ENCODE measurements at places on chromosomes 1 and 21.

- no peak for DNase-seq
Measured at GRCh38 chr1:47688461-47689296, 250.8 kb downstream of the FOXD2 start.

DNA sequence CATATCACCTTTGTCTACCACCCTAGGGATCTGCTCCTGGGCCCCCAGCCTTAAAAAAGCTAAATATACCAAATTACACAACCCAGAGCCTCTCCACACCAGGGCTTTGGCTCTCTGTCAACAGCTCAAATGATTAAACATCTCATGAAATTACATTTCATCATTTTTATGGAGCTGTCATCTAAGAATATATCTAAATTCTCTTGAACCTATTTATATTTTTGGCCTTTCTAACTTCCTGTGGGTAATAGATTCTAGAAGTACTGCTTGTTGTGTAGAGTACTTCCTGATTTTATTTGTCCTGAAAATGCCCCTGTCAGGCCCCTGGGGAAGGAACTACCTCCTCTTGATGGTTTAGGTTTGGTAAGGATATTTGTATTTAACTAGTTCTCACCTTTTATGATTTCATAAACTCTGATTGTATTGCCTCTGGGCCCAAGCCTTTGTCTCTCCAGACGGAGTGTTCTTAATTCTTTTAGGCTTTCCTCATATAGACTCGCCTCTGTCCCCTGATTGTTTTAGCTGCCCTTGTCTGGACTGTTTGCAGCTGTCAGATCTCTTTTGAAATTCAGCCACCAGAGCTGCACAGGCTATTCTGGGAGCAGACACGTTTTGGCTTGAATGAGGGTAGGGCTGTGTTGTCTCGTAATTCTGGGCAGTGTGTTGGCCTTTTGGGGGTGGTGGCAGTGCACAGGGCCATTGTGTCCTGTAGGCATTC is 16.6 kb downstream of the MYOG start:
- no peak for DNase-seq

DNA sequence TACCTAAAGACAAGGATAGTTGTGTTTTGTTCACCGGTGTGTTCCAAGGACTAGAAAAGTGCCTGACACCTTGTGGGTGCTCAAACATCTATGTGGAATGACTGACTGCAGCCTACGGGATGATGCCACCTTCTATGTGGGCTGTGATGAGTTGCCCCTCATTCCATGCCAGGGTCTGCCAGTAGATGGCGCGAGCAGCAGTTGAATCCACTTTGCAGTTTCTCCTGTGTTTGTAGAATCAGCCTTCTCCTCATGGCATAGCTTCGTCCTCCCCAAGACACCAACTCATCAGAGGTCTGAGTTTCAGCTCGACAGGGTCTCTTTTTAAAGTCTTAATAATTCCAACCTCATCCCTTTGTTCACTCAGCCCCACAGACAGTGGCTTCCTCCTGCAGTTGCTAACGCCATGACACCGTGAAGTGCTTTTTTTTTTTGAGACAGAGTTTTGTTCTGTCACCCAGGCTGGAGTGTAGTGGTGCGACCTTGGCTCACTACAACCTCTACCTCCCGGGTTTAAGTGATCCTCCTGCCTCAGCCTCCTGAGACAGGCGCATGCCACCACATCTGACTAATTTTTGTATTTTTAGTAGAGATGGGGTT is 133.7 kb downstream of the CAPN8 start:
- DNase-seq: no peak

DNA sequence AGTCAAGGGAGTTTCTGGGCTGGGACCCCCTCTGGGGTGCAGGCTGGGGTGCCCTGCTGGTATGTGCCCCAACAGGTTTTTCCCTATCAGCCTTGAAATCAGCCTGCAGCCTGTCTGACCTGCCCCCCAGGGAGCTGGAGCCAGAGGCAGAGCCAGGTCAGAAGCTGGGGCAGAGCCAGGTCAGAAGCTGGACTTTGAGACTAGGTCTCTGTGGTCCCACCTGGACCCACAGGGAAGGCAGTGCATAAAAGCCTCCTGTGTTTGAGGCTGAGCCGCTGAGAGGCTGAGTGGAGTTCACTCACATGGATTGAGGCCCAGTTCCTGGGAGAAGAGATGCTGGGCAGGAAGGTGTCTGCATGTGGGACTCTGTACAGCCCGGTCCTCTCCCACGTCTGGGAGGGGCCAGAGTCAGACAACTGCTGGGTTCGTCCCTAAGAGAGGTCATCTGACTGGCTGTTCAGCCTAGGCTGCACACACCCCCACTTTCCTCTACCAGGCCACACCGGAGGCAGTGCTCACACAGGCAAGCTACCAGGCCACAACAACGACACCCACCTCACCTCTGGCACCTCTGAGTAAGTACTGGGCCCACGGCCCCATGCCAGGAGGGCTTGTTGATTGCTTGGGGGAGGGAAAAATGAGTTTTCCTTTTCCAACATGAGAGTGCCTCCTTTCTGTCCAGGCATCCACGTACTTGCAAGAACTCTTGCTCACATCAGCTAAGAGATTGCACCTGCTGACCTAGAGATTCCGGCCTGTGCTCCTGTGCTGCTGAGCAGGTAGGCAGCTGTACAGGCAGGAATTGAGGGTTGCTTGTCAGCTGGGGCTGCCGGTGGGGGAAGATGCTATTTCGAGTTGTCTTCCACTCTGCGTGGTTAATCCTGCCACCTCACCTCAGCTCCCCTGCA is at the start of gene ANXA9:
Gene ANXA9, plus strand, starts transcription at position 488 of the 908 bp plus-strand sequence. CDS start 814 bp downstream, outside the sequence.
- no peak for DNase-seq

DNA sequence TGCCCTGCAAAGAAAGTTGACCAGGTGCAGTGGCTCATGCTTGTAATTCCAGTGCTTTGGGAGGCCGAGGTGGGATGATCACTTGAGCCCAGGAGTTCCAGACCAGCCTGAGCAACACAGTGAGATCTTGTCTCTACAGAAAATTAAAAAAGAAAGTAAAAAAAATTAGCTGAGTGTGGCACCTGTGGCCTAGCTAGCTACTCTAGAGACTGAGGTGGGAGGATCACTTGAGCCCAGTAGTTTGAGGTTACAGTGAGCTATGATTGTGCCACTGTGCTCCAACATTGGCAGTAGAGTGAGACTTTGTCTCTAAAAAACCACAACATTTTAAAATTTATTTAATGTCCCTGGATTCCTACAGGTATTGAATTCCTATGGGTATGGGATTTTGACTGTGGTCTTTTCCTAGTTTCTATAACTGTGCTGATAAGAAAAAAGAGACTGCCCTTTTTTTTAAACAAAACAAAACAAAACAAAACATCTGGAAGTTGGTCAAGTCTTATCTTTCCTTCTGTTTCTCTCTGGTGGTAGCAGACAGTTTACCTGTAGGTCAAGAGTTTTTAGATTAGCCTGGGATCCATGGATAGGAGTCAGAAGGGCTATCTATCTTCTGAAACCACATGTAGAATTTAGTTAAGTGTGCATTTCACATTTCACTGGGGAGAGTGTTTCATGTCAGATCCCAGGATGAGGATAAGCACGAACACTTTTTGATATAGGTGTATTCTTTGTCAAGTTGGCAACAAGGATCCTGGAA is 18.8 kb downstream of the UCK2 start:
- no peak for DNase-seq

- no peak for DNase-seq
Measured at GRCh38 chr1:222918801-222919477, 104.1 kb downstream of the DISP1 start.

GRCh38 chr21:25890001-25890400 is 155.2 kb downstream of the GABPA start:
- DNase-seq: no peak

- no peak for DNase-seq
Measured at GRCh38 chr1:39818482-39818881, 29.8 kb upstream of the BMP8B start.

- DNase-seq: no peak
Measured at GRCh38 chr1:119651133-119651532, 3.1 kb upstream of the ZNF697 start.

- no peak for DNase-seq
Measured at GRCh38 chr1:160656737-160657136, 9.9 kb upstream of the SLAMF1 start.

DNA sequence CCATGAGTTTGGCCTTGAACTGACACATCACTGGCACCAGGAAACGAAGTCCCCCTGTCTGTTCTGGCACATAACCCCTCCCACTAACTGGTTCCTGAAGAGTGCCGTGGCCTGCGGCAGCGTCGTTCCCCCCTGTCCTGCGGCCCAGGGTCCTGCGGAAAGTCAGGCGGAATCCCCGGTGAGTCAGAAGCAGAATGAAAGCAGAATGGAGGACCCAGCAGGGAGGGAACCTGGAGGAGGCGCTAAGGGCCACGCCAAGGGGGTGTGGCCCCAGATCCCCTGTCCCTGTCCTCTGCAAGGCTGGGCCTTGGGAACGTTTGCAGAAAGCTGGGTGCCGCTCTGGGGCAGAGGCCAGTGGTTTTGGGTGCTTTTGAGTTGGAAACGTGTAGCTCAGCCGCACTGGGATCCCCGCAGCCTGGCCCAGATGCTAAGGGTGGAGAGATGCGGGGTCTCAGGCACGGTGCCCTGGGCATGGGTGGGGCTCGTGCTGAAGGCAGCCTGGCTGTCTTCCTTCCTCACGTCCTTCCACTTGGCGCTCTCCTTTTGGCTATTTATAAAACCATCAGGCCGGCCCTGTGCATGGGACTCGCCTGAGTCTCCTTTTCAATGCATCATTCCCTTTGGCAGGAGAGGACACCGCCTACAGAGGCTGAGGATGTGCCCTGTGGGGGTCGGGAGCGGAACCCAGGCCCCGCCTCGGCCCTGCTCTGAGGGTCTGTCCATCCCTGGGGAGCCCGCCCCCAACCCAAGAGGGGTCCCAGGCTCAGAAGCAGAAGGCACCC is 36.2 kb downstream of the TP73 start:
- no peak for DNase-seq

GRCh38 chr1:43049481-43049880 is 90.8 kb upstream of the SLC2A1 start:
- no peak for DNase-seq

GRCh38 chr1:89295187-89295586 is 22.5 kb upstream of the GBP5 start:
- no peak for DNase-seq

DNA sequence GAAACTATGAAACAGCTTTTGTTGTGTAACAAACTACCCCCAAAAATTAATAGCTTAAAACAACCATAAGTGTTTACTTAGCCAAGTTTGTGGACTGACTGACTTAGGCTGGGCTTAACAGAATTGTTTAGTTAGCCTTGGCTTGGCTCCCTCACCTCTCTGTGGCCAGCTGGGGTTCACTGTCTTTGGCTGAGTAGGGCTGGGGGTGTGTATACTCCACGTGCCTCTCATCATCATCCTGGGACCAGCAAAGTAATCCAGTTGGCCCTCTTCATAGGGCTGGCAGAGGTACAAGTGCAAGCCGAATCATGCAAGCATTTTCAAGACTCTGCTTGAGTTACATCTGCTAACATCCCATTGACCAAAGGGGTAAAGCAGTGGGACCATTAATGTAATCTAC is 252.3 kb downstream of the BRINP2 start:
- no peak for DNase-seq

DNA sequence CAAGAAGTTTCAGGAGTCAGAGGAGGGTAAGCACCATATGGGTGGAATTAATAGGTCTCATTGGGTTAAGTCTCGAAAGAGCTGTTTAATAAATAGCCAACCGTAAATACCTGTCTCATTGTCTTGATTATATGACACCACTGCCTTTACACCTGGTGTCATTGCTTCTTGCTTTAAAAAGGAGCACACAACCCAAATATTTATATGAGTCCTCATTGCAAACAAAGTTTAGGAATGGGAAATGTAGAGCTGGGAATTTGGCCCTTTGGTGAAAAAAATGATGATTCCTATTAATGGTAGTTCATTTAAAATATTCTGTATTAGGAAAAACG is 2.1 kb downstream of the BACH1 start:
- DNase-seq: no peak

DNA sequence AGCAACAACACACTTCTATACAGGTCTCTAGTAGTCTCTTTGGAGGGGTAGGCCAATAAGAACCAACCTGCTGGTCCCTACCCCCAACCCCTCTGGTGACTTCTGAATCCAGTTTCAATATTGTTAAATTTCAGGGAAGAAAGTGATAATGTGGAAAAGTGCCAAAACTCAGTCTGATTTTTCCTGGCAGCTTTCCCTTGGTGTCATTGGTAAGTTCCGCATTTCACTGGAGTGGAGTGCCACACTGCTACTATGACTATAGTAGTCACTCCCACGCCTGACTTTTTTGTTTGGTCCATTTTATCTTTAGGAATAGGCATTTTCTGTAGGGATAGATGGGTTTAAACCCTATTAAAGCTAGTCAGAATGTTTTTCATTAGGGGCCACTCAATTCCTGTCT is 5.7 kb upstream of the ARID1A start:
- DNase-seq: no peak

DNA sequence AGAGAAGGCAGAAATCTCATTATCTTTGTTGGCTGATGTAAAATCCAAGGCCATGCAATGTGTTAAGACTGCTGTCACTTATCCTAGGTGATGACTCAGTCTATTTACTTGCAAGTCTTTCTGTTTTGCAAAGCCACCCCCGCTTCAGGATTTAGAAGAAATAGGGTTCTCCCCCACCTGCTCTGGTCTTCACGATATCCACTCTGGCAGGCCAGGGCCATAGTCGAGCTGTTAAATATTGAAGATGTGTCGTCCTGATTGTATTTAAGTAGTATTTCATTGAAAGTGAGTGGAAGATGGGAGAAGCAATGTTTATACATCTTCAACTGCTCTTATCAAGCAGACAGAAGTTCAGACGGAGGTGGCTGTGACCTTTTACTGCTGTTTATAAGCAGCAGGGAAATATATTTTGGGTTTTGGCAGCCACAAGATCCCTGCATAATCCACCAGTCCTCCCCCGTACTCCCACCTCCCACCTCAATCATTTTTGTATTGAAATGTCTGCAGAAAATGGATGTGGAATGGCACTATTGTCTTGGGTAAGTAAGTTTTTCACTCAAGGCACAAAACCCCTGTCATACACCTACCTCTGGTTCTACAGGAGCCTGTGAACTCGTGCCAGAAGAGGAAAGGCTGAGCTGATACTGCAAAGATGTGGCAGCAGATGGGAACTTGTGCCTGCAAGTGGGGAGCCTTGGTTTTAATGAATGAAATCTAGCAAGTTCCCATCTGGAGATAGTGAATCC is 117.4 kb downstream of the MRPS6 start:
- DNase-seq: no peak

GRCh38 chr1:70675737-70676156 is 264.7 kb downstream of the CTH start:
- no peak for DNase-seq

GRCh38 chr1:54973205-54973921 is 7.1 kb upstream of the TMEM61 start:
- DNase-seq: no peak

All from epithelial cell of proximal tubule (primary cell).